Activated T-helper 17 cell treated with anti-CD3 and anti-CD28 coated beads, Interleukin-2, amount 50 U/mL, for 72 hours (primary cell): ENCODE measurements at places on chromosomes 7 and 10. TPM values are rescaled to one million over a fixed set of nuclear protein-coding genes. Genes with fewer than 3 reads are reported as not detected.

DNA sequence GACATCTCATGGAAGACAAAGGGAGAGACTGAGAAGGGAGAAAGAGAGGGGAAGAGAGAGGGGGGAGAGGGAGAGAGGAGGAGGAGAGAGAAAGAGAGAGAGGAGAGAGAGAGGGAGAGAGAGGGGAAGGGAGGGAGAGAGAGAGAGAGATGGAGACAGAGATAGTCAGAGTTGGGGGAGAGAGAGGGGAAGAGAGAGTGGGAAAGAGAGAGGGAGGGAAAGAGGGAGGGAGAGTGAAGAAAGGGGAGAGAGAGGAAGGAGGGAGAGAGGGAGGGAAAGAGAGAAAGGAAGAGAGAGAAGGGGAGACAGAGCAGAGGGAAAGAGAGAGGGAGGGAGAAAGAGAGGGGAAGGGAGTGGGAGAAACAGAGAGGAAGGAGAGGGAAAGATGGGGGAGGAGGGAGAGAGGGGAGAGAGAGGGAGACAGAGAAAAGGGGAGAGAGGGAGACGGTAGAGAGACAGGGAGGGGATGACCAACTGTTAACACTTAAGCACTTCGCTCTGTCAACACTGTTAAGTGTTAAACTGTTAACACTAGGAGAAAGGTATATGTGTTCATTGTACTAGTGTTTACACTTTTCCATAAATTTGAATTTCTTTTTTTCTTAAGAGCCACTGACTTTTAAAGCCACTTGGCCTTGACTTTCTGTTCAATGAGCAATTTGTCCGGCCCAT is 21.8 kb upstream of the SDK1 start:
- no peak for ATAC-seq

GRCh38 chr10:119829429-119829828 is 43.2 kb downstream of the MCMBP start:
- no peak for ATAC-seq

MOSPD3 gene
- total RNA-seq = 21.0 TPM

DNA sequence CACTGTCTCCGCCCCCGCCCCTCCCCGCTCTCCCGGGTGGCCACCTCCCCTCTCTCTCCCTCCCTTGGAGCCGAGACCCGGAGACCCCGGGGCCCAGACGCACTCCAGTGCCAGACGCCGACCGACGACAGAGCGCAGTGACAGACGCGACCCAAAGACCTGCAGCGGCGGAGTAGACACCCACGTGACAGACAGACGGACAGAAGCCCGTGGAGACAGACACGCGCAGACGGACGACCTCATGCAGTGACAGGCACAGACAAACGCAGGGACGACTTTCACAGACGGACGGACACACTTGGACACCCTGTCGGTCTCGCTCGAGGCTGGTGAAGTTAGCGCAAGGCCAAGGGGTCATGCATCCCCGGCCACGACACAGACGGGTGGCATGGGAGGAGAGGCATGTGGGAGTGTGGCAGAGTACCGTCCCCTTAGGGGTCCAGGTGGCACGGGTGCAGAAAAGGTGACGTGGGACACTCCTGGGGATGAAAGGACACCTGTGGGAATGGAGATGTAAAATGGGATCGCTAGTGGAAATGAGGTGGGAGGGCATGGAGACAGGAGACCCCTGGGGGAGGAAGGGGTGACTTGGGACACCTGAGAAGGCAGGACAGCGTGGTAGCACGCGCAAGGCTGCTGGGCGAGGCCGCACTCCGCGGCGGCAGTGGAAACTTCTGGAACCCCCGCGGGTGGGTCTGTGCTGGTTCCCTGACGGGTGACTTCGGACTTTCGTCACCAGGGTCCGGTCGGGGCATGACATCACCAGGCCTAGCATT is 456 bp upstream of the ACHE start:
- ATAC-seq = peak; percentile 28

GRCh38 chr7:155851892-155852291 is 39.6 kb upstream of the SHH start:
- no peak for ATAC-seq

- ATAC-seq = no peak
Measured at GRCh38 chr7:21749378-21749777, 196.3 kb downstream of the CDCA7L start.

HABP2 gene
- total RNA-seq = not detected

GRCh38 chr10:130489891-130490290 is 353.7 kb downstream of the GLRX3 start:
- no peak for ATAC-seq

DNA sequence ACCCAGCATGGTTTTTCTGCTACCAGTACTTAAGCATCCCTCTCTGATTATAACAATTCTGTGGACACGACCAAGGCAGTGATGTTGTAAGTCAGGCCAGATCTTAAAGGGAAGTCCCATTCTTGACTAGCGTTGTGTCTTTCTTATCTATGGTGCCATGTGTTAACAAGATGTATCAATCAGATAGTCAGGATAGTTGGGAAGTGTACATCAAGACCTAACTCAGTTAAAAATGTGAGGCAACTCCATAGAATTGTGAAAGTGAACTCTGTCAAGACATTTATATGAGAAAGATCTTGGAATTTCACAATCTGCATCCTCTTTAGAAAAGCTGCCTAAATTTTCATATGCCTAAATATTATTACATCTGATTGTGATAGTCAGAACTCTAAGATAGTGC is 341.7 kb upstream of the SEMA3D start:
- no peak for ATAC-seq

DNA sequence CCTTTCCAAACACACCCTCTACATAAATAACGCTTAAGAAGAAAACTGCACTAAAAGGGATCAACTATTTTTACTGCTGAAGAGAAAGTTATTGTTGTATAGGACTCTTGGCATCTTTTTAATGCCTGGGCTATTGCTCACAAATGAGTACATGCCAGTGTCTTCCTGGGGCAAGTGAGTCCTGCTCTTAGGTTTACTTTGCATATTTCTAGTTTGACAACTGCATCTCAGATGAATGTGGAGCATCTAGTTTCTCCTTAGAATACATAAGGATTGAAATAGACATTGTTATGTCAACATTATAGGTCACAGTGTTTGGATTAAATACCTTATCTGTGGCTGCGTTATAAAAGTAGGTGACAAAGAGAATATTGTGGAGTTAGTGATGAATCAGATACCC is 44.5 kb downstream of the PSMC2 start:
- ATAC-seq = no peak

MDFIC gene
- total RNA-seq = 97.3 TPM

DNA sequence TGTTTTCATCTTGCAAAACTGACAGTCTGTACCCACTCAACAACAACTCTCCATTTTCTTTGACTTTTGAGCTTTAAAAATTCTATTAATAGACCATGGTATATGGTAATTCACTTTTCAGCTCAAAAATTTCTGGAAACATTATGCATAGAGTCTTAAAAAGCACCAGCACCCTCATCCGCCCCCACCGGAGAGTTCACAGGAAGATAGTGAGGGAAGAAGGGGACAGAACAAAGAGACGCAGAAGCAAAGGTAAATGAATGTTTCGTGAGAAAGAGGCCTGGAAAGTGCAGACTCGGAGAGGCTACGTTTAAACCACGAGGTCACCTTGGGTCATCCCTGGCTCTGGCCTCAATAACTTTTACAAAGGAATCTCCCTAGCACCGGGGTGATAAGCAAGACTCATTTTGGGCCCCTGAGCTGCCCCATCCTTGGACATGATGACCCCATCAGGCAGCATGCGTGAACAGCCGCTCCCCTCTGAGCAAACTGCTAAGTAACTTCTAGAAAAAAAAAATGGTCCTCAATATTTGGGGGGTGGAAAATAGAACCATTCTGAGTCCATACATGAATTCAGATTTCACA is 96.3 kb downstream of the CPXM2 start:
- ATAC-seq = no peak

DNA sequence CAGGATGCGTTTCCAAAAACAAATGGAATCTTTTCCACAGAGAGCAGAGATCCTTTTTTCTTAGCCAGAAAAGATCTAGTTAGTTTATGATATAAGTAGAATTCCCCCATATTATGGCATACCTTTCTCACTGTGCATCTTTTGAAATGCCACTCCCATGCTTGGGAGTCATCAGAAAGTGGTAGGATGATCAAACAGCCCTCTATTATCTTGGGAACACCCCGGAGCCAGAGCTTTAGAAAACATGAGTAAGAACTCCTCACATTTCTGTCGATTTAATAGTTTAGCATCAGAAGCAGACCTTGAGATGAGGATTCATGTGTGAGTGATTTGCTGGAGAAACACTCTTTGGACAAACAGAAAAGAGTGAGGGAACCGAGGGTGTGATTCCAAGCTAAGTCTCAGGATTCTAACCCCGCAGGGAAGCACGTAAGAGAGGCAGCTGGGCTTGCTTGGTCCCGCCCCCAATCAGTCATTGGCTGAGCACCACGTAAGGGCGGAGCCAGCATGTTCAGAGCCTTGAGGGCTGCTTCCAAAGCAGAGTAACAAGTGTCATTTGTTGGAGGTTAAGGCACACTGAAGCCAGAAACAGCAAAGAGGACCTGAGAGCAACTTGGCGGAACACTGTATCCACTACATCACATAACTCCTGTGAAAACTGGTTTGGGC is 43.7 kb upstream of the NXPH1 start:
- ATAC-seq = no peak

- no peak for ATAC-seq
Measured at GRCh38 chr7:41404375-41405074, 298.4 kb downstream of the INHBA start.

DIP2C gene
- 1.9 TPM for total RNA-seq

SAP25 gene
- 7.6 TPM for total RNA-seq

TUBAL3 gene
- not detected for total RNA-seq

DNA sequence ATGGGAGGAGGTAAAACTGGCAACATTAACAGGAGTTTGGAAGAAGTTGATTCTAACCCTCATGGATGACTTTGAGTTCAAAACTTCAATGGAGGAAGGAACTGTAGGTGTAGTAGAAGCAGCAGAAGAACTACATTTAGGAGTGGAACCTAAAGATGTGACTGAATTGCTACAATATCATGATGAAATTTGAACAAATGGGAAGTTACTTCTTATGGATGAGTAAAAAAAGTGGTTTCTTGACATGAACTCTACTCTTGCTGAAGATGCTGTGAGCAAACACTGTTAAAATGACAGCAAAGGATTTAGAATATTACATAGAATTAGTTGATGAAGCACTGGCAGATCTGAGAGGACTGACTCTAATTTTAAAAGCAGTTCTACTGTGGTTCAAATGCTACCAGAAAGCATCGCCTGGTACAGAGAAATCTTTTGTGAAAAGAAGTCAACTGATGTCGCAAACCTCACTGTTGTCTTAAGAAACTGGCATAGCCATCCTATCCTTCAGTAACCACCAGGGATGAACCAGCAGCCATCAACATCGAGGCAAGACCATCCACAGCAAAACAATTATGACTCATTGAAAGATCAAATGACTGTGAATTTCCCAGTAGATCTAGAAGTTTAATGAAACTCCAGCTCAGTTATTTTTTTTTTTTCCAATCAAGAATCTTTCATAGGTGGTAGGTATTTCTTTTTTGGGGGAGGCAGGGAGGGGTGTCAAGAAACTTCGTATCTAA is 20.8 kb downstream of the BRAF start:
- peak; percentile 70 for ATAC-seq

DNA sequence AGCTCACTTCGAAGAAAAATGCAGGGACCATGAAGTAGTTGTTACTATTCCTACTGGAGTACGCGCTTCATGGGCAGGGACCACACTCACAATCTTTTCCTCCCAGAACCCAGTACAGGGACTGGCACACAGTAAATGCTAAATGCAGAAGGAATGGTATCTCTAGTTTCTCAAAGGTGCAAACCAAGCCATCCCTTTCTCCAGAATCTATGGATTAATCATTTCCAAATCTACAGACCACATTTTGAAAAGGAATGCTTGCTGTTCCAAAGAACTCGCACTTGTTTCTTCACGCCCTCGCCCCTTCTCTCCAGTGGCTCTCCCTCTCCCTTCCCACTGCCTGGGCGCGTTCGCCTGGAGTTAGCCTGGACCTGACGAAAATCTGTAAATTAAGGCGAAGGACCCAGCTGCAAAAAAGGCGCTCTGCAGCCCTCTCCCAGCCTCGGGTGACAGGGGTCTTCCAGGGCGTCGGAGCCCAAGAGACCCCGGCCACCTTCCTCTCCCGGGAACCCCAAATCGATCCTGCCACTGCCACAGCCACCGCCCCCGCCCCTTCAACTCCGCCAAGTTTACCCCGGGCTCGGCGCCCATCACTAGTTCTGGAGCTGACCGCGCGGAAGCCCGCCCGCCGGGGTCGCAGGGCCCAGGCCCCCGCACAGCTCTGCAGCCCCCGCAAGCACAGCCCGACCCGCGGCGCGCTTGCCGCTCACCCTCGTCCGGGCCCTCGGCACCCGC is 527 bp downstream of the PDIA4 start:
- no peak for ATAC-seq

DNA sequence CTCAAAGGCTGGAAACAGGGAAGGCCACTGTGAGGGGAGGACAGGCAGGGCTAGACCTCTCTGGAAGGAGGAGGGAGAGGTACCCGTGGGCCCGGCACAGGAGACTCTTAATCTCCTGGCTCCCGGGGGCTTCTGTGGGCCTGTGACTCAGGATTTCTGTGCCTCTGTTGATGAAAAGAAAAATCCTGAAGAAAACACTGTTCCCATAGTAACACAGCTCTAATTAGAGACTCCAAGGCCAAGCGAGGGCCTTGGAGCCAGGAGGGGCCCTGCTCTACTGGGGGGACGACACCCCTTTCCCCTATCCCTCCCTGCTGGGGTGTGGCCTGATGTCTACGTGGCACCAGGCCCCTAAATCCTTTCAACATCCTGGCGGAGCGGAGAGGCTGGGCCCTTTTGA is 174.1 kb upstream of the TNRC18 start:
- ATAC-seq = no peak

OR9A2 gene
- 0.24 TPM for total RNA-seq

VPS37D gene
- total RNA-seq = 0.15 TPM

DNA sequence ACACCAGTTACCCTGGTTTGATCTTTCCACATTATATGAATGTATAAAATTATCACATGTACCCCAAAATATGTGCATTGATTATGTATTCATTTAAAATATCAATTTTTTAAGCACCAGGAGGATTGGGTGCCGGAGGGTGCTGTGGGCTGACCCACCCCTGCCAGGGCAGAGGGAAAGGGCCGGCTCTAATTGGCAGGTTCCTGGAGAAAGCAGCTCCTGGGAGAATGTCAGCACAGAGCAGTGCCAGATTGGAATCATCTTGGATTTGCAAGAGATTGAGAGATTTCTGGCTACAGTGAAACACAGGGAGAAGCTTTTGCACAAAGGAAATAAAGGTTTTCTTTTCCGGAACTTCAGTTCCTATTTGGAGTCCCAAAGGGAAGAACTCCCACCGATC is 264.4 kb upstream of the TCERG1L start:
- no peak for ATAC-seq

C10orf53 gene
- not detected for total RNA-seq

SEMA4G gene
- 1.4 TPM for total RNA-seq

DNA sequence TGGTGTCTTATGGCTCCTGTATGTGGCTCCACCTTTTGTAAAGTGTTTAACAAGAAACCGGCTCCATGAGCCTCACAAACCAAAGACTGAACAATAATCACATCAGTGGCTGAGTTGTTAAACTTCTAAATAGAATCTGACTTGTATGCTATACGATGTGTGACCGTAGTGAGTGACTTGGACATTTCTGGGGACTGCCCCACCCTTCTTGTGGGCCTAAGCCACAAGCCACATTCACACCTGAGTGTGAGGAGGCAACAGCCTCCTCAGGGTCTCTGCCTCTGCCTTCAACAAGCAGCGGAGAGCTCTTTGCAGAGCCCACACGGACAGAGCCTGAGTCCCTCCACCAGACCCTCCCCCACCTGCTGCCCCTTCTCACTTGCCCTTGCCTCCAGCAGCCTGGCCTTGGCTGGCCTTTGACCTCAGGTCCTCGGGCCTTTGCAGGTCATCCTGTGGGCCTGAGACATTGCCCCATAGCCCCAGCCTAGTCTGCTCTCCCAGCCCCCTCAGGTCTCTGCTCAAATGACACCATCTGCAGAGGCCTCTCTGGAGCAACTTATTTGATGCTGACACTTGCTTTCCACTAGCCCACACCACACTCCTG is 156.8 kb upstream of the TNS3 start:
- ATAC-seq = no peak
